ENCODE measurements at places on chromosomes 12 and 14. TPM values are rescaled to one million over a fixed set of nuclear protein-coding genes. Genes with fewer than 3 reads are reported as not detected.

GRCh38 chr12:22657538-22657937 is 32.6 kb downstream of the ETNK1 start:
- no peak for DNase-seq

DNA sequence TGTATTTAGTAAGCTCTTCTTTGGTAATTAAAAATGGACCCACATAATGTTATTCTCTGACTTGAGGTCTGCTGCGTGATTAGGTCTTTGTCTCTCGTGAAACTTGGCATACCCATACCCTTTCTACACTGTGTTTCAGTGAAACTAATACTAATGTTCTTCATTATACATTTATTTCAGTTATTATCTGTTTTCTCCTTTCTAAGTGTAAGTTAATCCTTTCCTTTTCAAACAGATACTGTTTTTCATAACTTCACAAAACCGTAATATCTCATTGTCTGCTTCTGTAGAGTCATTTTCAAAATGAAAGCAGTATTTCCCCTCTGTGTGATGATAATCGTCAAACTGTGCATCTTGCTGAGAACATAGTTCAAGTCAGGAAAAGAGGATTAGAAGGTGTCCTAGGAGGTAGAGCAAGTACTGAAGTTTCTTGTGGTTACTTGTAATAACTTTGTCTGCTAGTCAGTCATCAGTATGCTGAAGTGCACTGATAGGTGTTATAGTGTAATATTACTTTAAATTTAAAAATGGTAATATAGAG is 15.9 kb downstream of the PYROXD1 start:
- no peak for DNase-seq

UBE2N gene
- total RNA-seq: 58.4 TPM

- DNase-seq: no peak
Observed at GRCh38 chr14:69876221-69876847, 2.9 kb upstream of the SMOC1 start.

DNA sequence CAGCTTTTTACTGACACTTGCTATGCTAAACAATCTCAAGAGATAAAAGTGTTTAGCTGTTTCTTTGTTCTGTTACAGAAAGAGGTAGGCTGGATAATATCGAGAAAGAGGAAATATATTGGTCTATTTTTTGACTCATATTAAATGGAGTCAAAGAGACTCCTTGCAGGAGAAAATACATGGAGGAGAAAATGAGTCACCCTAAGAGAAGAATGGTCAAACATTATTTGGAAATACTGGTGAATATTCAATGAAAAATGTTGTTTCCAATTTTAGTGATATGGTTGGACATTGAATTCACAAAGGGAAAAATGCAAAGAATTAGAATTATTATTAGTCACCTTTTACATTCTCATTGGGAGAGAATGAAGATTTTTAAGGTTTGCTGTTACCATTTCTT is 3.2 kb downstream of the KCNJ8 start:
- DNase-seq: no peak

Data from sciatic nerve (tissue), 2 donors.